Common myeloid progenitor, CD34-positive (primary cell): ENCODE measurements at places on chromosomes 2 and 18.

DNA sequence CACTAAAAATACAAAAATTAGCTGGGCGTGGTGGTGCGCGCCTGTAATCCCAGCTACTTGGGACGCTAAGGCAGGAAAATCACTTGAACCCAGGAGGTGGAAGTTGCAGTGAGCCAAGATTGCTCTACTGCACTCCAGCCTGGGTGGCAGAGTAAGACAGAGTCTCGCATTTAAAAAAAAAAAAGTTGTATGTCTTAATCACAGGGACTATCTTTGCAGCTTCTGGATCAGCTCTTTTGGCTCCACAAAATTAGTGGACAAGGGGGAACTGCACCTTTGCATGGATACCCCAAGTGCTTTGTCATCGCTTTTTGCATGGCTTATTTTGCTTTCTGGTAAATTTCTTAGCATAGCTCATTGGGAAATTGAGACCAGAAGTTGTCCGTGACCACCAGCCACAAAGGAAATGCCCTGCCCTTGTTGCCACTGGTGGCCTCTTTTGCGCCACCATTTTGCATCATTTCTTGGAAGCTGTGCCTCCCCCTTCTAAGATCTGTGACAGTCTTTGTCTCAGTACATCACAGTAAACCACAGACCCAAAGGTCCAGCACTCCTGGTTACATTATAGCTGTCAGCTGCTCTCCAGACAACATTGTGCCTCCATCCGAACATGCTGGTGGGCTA is 43.9 kb upstream of the PCBP1 start:
- DNase-seq: peak; percentile 13

DNA sequence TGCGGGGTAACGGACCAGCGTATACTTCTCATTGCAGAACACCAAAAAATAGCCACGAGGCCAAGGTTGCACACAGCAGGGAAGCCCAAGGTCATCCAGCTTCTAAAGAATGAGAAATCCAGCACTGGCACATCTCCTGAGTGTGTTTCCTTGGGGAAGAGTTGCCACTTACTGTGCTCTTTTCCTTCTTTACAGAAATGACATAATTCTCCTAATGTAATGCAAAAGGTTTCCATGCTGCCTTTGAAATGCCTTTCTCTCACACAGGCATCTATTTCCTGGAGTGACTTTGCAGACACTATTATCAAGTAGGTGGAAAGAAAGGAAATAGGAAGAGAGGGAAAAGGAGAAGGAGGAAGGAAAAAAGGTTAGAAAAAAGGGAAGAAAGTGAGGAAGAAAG is 862.1 kb upstream of the CELF4 start:
- no peak for DNase-seq

DNA sequence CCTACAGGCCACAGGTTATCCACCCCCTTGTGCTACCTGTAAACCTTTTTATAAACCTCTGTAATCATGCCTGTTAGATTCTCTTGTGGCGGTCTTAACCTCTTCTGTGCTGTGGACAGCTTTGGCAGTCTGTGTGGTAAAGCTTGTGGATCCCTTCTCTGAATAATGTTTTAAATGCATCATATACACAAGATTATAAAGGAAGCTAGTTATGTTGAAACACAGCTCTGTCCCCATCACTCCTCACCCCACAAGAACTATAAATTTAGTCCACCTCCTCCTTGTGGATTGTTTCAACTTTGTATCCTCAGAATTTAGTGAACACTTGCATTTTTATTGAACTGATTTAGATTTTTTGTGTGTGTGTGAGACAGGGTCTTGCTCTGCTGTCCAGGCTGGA is 107.7 kb downstream of the ICA1L start:
- DNase-seq: no peak

DNA sequence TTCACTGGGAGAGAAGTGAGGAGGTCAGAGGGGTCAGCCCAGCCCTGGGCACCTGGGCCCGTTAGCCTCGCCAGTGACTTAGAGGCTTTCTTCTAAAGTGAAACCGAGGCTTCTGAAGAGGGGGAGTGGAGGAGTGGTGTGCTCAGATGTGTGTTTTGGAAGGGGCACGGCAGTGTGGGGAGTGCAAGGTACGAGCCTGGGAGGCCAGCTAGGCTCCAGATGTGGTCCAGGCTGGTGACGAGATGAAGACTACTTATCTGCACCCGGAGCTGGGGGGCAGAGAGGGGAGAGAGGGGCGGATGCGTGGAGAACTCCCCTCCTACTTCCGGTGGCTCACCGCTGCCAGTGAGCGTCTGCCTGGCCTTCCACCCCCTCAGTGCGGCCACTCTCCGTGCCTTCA is 371.3 kb upstream of the HS6ST1 start:
- no peak for DNase-seq

DNA sequence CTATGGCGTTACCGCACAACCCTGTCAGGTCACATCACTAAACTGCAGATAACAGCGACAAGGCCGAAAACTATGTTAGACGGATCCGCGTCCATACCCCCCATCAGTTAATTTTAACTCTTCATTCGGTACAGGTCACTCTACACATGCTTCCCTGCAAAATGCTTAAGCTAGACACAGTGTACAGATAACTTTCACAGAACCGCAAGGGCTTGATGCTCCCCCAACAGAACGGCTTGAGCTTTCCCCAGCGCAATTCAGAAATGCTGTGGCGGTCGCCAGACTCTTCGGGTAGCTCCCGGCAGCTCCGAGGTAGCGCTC is 283 bp upstream of the RBBP8 start:
- DNase-seq: no peak

DNA sequence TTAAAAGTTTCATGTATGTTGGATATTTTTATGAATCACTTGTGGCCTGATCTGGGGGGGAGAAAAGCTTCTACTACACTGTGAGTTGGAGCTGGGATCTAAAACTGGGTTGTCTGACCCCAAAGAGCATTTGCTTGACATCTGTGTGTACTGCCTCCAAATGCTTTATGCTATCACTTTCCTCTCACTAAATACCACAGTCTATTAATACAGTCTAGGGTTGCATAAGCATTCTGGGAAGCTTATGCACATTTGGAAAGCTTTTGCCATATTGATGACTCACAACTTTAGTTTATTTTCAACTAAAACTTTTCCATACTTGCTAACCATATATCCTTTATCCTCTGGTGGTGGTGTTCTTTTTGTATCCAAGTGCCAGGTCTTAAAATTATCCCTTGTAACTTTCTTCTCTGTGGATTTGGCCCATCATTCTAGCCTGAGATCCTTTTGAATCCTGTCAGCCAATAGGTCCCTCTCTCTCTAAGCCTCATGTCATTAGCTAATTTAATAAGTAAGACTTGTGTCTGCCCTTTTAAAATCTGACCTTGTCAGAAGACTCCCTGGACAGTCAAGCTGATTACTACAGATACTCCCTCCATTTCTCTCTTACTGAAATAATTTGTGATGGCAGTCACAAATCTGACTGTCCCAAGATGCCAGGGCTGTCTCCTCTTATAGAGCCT is 72.7 kb downstream of the NXPH2 start:
- no peak for DNase-seq

- DNase-seq: no peak
Measured at GRCh38 chr18:57921708-57922107, 118.6 kb upstream of the ATP8B1 start.

DNA sequence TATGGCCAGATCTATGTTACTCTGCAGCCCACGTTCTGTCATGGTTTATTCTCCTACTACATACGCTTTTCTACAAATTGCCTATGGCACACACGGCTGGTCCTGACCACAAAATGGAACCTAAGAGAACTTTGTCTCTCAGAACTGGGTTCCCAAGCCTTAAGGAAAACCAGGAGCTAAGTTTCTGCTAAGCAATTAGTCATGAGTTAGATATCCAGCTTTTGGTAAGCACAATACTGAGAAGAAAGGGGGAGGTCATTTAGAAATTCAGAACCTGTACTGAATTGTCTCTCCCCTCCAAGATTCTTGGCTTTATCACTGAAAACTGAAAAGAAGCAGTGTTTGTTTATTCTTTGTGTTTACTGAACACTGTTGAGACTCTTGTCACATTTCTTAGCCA is 283.5 kb upstream of the TANK start:
- no peak for DNase-seq

GRCh38 chr2:186950694-186951093 is 101.7 kb upstream of the ZSWIM2 start:
- no peak for DNase-seq

DNA sequence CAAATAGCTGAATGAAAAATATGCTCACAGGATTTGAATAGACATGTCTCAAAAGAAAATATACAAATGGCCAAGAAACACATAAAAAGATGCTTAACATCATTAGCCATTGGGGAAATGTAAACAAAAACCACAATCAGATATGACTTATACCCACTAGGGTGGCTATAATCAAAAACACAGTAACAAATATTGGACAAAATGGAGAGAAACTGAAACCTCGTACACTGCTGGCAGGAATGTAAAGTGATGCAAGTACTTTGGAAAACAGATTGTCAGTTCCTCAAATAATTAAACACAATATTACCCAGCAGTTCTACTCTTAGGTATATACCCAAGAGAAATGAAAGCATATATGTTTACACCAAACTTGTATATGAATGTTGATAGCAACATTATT is 213.0 kb downstream of the PHLPP1 start:
- DNase-seq: no peak

DNA sequence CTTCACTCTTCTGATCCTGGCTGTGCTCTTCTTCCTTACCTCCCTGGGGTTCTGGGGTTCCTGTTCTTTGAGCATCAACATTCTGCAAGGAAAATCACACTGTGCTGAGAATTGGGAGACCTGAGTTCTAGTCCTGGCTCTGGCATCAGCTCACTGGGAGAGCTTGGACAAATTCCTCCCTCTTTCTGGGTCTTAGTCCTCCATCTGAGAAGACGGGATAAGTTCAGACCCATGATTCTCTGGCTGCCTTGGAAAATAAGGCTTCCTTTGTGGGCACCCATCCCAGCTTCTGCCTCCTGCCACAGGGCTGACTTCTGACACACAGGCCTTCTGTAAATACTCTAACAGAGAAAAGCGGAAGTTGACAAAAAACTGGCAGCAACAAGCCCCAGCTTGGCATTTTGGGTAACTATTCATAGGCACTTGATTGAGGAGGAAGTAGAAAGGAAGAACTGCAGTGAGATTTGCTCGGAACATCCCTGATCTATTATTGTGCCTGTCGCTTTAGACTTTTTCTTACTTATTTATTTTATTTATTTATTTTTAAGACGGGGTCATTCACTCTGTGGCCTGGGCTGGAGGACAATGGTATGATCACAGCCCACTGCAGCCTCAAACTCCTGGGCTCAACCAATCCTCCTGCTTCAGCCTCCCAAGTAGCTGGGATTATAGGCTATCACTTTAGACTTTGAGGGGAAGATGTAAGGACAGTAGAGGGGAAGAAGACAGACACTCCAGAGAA is 7.9 kb downstream of the PCBP1 start:
- peak; percentile 97 for DNase-seq

GRCh38 chr2:47520302-47520630 is 117.3 kb downstream of the MSH2 start:
- peak; percentile 33 for DNase-seq

DNA sequence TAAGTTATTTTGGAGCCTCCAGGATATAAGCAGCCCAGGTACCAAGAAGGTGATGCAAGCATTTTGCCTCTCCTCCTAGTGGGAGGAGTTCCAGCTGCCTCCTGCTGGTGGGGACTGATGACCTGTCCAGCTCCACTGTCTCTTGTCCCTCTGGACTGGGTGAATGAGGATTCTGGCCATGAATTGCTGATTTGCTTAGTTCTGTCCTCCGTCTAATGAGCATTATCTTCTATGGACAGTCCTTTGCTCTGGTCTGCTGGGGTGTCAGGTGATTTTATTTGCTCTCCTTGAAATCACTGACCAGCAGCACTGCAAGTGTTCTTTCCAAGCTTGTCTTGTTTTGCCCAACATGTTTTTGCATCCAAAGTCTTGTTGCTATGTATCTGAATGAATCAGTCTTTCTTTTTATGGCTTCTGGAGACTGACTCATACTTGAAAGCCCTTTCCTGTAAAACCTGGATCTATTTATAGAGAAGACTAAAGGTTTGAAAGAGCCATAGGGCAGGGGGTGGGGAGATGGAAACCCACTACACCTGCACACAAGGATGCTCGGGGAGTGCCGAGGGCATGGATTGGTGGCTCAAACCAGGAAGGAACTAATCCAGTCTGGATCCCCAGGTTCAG is 40.5 kb upstream of the EFHD1 start:
- DNase-seq: no peak

DNA sequence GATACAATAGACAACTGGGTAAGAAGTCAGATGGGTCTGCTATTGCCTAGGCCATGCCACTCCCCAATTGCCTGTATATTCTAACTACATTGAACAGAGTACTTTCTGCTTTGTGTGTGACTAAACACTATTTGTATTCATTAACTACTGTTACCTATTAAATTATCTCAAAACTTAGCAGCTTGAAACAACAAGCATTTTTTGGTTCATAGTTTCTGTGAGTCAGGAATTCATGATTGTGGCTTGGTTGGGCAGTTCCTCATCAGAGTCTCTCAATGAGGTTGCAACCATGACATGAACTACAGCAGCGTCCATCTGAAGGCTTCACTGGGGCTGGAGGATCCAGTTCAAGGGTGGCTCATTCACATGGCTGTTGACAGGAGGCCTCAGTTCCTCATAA is 205.7 kb downstream of the EN1 start:
- no peak for DNase-seq

DNA sequence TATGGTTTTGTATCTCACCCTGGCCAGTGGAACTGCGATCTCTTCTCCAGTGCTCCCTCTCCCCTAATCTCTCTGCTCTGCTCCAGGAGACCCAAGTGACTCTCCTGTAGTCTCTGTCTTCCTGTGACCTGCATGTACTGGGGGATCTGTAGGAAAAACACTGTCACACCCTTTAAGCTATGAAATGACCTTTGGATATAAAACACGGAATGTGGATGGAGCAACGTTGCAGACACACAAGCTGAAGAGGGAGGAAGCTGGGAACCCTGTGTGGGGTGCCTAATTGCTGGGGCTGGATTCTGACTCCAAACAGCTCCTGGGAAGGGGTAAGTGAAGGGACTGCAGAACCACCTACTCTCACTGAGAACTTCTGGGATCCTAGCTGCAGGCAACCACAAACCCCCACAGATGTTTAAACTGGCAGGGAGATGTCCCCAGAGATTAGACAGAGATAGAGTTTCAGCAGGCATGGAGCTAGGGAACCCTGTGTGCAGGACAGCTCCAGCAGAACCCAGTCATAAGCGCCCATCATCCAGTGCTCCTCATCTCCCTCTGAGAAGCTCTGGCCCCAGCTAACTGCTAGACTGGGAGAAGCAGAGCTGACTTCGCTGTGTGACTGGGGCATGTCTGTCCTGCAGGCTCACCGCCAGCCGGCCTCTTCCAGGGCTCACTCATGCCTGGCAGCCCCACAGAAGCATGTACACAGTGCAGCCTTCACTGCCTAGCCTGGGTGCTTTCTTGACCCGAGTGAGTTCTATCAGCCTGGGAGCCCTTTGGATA is 482.7 kb upstream of the SETBP1 start:
- no peak for DNase-seq
